ENCODE measurements at places on chromosomes 11 and 22. TPM values are rescaled to one million over a fixed set of nuclear protein-coding genes. Genes with fewer than 3 reads are reported as not detected.

DNA sequence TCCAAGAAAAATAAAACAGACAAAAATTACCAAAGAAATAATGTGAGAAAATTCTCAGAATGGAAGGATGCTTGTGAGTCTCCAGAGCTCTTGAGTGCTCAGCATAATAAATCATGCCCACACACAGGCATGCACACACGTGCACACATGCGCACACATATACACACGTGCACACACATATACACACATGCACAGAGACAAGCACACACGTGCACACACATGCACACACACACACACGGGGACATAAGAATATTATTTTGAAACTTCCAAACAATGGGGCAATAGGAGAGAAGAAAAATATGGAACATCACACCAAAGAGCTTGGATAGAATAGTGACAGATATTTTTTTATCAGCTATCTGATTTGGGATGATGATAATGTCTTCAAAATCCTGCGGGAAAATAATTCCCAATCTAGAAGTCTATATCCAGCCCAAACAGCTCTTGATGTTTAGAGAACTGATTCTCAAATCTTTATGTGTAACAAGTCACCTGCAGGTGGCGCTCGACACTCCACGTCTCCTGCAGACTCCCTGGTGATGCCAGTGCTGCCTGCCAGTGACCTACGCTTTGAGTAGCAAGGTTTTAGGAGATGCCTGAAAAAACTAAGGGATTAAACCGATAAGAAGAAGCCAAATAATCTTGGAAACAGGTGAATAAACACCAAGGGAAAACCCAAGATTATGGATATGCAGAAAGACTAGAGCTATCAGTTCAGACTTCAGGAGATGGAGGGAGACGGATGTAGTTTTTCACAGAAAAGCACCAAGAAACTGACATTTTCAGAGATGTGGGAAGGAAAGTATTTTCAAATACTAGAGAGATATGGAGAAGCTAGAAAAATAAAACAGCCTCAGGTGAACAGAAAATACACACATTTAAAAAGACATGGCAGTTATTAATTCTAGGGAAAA lies 743.6 kb downstream of the ETS1 start:
- no peaks in the 10 kb centered on the region for H3K27me3 ChIP-seq
- H3K36me3 ChIP-seq, result no peaks in the 10 kb centered on the region
- H3K4me3 ChIP-seq, result no peak overlapping the region
- H3K4me1 ChIP-seq, result no peaks in the 10 kb centered on the region

DNA sequence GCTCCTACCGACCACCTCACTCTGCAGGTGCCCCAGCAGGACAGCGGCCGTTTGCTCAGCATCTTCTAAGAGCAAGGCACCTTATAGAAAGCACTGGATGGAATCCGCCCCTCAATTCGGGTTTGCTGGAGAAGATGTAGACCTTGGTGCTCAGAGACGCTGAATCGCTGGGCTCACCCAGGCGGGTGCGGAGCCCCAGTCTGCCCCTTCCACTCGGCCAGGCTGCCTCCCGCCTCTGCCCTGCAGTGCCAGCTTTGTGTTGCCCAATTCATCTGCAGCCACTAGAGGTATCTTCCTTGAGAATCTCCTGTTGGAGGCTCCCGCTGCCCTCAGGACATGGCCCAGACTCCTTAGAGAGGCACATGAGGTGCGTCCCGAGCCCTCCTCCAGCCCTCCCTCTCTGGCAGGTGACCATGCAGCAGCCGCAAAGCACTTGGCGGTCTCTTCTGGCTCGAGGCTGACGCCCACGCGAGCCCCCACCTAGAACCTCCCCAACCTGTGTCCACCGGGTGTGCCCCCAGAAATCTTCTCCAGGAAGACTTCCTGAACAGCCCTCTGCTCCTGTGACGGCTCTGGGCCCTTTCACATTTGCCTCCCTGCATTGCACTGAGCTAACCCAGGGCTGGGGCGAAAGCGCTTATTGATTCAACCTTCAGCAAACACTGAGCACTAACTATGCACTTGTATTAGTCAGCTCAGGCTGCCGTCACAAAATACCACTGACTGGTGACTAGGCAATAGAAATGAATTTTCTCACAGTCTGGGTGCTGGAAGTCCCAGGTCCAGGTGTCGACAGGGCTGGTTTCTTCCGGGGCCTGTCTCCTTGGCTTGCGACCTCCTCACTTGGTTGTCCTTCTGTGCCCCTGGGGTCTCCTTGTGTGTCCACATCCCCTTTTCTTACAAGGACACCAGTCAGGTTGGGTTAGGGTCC lies 117.5 kb downstream of the WNT7B start:
- DNase-seq, result peak; percentile 53
- H3K27ac ChIP-seq, result no peak overlapping the region
- H3K27me3 ChIP-seq, result peaks cover 2% of the 10 kb centered on the region
- H3K4me3 ChIP-seq, result no peak overlapping the region

DNA sequence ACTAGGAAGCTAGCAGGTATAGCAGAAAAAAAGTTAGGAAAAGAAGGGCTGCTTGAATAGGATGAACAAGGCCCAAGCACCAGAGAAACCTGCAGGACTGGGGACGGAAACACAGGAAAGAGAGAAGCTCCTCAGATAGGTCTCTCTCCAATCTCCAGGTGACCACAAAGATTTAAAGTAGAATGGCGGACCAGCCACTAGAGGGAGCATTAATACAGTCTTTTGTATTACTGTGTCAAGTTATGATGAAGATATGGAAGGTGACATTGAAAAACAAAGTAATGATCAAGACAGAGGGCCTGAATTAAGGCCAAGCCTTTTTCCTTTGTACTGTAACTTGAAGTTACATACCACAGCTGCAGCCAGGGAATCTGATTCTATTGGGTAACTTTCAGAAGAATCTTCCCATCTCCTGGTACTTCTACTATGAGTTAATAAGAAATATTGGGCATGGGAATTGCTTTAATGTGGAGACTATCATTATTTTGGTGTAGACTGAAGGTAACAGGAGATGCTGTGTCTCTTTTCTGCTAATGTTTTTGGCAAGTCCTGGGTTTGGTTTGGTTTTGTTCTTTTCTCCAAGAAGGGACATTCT lies 33.8 kb downstream of the OR2AG2 start:
- no peaks in the 10 kb centered on the region for H3K4me1 ChIP-seq
- H3K27ac ChIP-seq, result no peak overlapping the region
- peak; percentile 47 for DNase-seq
- no peaks in the 10 kb centered on the region for H3K36me3 ChIP-seq
- no peak overlapping the region for H3K4me3 ChIP-seq

DNA sequence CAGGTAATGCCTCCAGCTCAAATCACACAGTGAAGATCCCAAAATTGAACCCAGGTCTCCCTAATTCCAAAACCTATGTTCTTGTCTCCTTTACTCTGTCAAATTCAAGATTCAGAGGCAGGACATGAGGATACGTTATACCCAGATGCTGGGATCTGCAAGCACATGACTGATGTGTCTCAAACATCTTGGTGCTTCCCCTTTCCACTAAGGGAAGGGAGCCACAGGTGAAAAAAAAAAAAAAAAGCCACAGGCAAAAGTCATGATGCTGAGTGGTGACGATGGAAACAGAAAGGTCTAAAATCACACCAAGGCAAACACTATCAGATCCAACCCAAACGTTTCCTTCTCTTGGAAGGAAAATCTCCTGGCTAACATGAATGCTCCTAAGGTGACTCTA lies 24.0 kb downstream of the ABTB2 start:
- H3K36me3 ChIP-seq, result no peaks in the 10 kb centered on the region
- peaks cover 4% of the 10 kb centered on the region for H3K4me1 ChIP-seq
- H3K27ac ChIP-seq, result no peak overlapping the region

Gene MUC15
- 6.4 TPM for polyA plus RNA-seq

Measured in lung (tissue), 17 donors.